PC-9 (cell line): ENCODE measurements at places on chromosomes 16 and 17.

- no peak overlapping the region for H3K27ac ChIP-seq
- no peaks in the 10 kb centered on the region for H3K4me1 ChIP-seq
- H3K36me3 ChIP-seq: no peaks in the 10 kb centered on the region
- no peaks in the 10 kb centered on the region for H3K27me3 ChIP-seq
- H3K4me3 ChIP-seq: no peak overlapping the region
These were observed 648.9 kb downstream of the WWOX start for GRCh38 chr16:78748220-78748929.

- no peaks in the 10 kb centered on the region for H3K27me3 ChIP-seq
- peak; percentile 74 for DNase-seq
- H3K4me3 ChIP-seq: no peak overlapping the region
These were observed 34.5 kb downstream of the YWHAE start for GRCh38 chr17:1365445-1366039.

GRCh38 chr16:27892879-27893278 is 170.6 kb downstream of the GSG1L start:
- H3K4me1 ChIP-seq: no peaks in the 10 kb centered on the region
- peaks cover 94% of the 10 kb centered on the region for H3K27me3 ChIP-seq
- H3K36me3 ChIP-seq: no peaks in the 10 kb centered on the region

DNA sequence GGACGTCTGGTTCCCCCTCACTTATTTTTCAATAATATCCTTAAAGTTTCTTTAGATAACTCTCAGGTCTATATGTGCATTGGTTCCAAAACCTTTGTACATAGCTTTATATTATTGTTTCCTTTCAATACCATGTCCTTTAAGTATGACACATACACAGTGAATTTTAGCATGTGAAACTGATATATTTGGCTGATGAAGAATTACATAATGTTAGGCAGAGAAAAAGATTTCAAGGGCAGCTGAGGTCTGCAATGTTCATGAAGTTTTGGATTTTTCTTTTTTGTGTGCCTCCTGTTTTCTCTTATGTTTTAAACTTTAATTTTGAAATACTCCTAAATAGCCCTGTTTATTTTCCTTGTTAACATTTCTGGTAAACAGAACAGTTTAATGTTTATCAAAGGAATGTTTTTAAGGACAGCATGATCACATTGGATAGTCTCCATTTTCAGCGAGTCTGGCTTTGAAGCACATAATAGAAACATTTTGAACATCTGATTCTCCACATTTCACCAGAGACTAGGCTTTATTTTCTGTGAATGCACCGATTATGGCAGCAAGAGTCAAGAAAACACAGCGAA is 32.9 kb upstream of the FBXO47 start:
- no peak overlapping the region for H3K4me3 ChIP-seq
- no peak overlapping the region for H3K27ac ChIP-seq
- peaks cover 18% of the 10 kb centered on the region for H3K4me1 ChIP-seq
- DNase-seq: no peak
- H3K27me3 ChIP-seq: no peaks in the 10 kb centered on the region

GRCh38 chr16:57690782-57691471 is 3.7 kb upstream of the DRC7 start:
- no peaks in the 10 kb centered on the region for H3K4me1 ChIP-seq
- DNase-seq: no peak
- H3K27ac ChIP-seq: no peak overlapping the region
- H3K4me3 ChIP-seq: no peak overlapping the region
- H3K36me3 ChIP-seq: no peaks in the 10 kb centered on the region

DNA sequence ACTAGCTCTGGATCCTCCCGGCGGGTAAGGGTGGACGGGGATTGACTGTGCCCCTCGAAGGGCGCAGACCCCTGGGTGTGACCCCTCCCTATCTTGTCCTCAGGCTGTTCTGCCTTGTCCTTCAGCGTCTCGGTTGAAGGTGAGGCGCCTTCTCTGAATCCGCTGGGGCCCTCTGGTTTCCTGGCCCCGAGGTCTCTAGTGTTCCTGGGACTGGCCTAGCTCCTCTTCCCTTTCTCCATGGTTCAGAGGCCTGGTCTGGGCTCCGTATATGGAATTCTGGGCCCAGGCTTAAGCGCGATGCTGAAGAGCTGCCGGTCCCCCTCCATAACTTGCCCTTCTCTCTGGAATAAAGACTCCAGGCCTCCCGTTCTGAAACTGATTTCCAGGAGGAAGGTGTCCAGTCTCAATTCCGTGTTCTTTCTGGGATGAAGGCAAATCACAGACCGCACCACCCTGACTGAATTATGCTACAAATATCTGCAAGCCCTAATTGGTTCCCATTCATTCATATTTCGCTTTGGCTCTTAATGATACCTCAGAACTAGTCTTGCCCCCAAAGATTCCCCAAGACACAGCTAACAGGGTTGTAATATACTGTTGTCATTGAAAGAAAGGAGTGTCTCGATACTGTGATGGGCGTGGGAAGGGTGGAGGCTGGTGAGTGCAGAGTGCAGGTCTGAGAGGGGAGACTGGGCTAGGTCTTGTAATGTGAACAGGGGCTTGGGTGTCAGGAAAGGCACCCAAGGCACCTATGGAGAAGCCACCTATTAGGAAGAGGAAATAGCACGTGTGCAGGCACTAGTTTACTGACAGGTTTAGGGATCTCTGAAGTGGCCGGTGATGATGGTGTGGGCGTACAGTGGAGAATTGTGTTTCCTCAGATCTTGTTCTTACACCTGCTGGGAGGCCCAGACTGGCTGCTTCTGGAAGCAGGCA is 851 bp downstream of the EDC4 start:
- no peak for DNase-seq
- H3K36me3 ChIP-seq: peaks cover 16% of the 10 kb centered on the region
- H3K4me3 ChIP-seq: peak overlapping the region; percentile 83
- no peaks in the 10 kb centered on the region for H3K27me3 ChIP-seq
- no peak overlapping the region for H3K27ac ChIP-seq

DNA sequence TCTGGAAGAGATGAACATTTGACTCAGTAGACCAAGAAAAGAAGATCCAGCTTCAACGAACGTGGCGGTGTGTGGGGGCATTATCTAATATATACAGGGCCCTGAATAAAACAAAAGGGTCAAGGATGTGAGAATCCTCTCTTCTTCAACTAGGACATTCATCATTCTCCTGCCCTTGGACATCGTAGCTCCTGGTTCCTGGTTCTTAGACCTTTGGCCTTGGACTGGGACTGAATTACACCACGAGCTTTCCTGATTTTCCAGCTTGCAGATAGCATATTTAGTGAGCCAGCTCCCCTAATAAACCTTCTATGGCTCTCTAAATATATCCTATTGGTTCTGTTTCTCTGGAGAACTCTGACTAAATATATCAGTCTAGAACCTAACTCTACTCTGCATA is 29.5 kb upstream of the HELZ start:
- no peak overlapping the region for H3K4me3 ChIP-seq
- H3K27ac ChIP-seq: no peak overlapping the region
- DNase-seq: no peak
- H3K4me1 ChIP-seq: no peaks in the 10 kb centered on the region
- H3K27me3 ChIP-seq: no peaks in the 10 kb centered on the region

- no peak overlapping the region for H3K27ac ChIP-seq
- no peaks in the 10 kb centered on the region for H3K4me1 ChIP-seq
- peaks cover 86% of the 10 kb centered on the region for H3K27me3 ChIP-seq
- DNase-seq: no peak
- H3K36me3 ChIP-seq: no peaks in the 10 kb centered on the region
These were observed 118.1 kb downstream of the GSG1L start for GRCh38 chr16:27945233-27945973.

DNA sequence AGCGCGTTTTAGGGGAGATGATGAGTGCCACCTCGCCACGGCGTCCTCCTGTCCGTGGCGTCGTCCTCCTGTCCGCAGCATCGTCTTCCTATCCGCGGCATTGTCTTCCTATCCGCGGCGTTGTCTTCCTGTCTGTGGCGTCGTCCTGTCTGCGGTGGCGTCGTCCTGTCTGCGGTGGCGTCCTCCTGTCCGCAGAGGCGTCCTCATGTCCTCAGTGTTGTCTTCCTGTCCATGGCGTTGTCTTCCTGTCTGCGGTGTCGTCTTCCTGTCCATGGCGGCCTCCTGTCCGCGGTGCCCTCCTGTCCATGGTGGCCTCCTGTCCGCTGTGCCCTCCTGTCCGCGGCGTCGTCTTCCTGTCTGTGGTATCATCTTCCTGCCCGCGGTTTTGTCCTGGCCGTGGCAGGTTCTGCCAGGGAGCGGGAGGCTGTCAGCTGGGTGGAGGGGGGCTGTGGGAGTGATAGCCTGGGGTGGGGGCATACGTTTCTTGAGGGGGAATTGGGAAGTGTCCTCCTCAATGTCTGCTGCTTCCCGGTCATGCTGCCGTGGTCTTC is 30.9 kb downstream of the TBCD start:
- H3K4me1 ChIP-seq: peaks cover 4% of the 10 kb centered on the region; the same call in 1 of the 2 replicates
- no peaks in the 10 kb centered on the region for H3K27me3 ChIP-seq
- no peak for DNase-seq
- no peak overlapping the region for H3K27ac ChIP-seq
- no peak overlapping the region for H3K4me3 ChIP-seq

DNA sequence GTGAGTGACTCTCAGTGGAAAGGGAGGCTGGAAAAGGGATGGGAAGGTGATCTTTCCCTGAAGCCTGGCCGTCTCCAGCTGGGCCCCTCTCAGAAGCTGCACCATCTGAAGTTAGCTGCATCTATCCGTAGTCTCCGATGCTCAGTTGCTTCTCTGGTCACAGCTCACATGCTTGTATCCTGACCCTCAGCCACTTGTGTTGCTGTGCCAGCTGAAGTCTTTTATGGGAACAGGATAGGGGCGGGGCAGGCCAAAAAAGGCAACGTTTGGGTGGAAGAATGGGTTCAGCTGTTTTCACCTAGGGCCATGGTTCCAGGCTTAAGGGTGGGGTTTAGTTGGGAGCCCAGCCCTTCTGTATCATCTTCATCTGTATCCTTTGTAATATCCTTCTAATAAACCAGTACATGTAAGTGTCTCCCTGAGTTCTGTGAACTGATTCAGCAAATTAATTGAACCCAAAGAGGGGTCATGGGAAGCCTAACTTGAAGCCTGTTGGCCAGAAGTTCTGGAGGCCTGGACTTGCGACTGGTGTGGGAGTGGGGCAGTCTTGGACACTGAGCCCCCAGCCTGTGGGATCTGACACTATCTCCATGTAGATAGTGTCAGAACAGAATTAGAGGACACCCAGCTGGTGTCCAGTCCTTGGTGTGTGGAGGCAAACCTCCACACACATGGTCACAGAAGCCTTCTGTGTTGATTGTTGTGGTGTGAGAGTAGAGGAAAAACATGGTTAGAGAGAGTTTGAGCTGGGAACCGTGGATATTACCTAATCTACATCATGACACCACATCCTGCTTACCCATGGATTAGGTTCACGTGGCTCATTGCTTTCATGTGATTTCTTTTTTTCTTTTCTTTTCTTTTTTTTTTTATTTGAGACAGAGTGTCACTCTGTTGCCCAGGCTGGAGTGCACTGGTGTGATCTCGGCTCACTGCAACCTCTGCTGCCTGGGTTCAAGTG is 49.3 kb upstream of the FBXO47 start:
- H3K4me1 ChIP-seq: peaks cover 29% of the 10 kb centered on the region
- no peaks in the 10 kb centered on the region for H3K36me3 ChIP-seq
- H3K4me3 ChIP-seq: no peak overlapping the region
- no peak overlapping the region for H3K27ac ChIP-seq
- DNase-seq: no peak

- H3K36me3 ChIP-seq: no peaks in the 10 kb centered on the region
- no peak overlapping the region for H3K4me3 ChIP-seq
- H3K27ac ChIP-seq: no peak overlapping the region
- H3K4me1 ChIP-seq: peaks cover 14% of the 10 kb centered on the region
- H3K27me3 ChIP-seq: no peaks in the 10 kb centered on the region
These were observed 109.4 kb downstream of the CMIP start for GRCh38 chr16:81553814-81554675.

DNA sequence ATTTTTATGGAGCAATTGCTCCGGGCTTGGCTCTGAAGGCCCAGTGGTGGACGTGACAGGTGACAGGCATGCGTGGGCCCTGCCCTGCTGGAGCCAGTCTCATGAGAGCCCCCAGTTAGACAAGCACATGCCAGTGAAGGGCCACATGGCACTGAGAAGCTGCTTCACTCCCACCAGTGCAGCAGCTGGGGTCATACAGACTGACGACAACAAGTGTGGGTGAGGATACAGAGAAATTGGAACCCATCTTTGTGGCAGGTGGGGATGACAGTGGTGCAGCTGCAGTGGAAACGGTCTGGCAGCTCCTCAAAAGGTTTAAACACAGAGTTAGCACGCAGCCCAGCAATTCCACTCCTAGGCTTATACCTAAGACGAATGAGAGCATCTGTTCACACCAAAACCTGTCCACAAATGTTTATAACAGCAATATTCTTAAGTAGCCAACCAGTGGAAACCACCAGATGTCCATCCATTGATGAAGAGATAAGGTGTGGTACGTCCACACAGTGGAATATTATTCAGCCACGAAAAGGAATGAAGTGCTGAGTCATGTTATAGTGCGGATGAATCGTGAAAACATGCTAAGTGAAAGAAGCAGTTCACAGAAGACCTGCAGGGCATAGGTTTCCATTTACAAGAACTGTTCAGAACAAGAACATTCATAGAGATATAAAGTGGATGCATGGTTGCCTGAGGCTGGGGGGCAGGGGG is 12.5 kb upstream of the CIBAR2 start:
- no peaks in the 10 kb centered on the region for H3K4me1 ChIP-seq
- H3K36me3 ChIP-seq: no peaks in the 10 kb centered on the region
- no peak overlapping the region for H3K4me3 ChIP-seq
- H3K27me3 ChIP-seq: no peaks in the 10 kb centered on the region
- H3K27ac ChIP-seq: no peak overlapping the region

DNA sequence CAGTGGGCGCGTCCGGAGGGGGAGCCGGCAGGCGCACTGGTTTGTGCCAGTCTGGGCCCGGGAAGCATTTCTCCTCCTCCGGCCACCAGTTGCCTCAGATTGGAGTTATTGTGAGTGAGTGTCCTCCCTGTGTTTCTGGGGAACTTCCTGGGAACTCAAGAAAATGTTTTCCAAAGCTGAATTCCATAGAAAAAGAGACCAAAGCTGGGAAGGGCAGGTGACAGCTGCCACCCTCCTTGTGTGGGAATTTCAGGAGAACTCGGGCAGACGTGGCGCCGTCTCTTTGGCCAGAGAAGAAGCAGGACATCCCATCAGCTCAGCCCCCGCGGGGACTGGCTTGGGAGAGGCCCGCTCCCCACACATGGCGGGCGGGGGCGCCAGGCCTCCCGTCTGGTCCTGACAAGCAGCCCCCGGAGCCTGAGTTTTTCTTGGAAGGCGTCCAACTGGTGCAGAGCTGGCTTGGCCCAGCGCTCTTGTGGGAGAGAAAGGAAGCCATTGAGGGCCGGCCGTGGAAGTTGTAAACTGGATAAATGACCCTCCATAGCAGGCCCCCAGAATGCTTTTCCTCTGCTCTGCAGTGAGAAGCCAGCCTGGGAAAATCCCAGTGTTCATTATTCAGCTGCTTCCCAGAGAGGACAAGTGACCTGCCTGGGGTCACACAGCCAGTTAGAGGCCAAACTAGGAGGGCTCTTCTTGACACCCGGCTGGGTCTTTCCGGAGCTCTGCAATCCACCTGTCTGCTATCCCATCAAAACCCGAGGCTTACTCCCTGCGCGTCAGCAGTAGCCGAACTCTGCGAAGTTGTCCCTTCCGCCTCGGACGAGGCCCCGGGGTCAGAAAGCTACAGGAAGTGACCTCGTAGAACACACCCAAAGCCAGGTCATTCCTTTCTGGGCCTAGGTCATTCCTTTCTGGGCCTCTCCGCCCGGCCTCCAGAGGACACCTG is 39.2 kb upstream of the GSE1 start:
- no peak overlapping the region for H3K4me3 ChIP-seq
- H3K36me3 ChIP-seq: no peaks in the 10 kb centered on the region
- H3K27ac ChIP-seq: no peak overlapping the region
- peaks cover 22% of the 10 kb centered on the region for H3K4me1 ChIP-seq
- no peak for DNase-seq
- no peaks in the 10 kb centered on the region for H3K27me3 ChIP-seq
